Neuronal stem cell (in vitro differentiated cells): ENCODE measurements at places on chromosomes 5 and 9.

DNA sequence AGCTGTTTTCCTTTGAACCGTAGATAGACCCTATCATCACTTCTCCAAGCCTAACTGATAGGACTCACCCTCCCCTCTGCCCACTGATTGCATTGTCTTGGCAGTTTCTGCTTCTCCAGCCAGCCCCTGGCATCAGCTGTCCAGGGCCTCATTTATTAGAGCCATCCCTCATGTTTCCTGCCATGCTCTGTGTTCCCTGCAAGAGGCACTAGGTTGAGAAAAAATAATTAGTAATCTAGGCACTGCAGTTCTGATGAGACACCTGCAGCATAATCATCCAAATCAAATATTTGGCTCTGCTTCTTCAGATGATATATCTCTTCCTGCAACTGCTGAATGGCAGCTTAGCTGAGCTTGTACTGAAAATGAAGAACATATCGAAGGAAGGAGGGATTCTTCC lies 303.0 kb upstream of the TLE4 start:
- no peak for DNase-seq

- DNase-seq, result no peak
These were observed 17.4 kb downstream of the MAML1 start for GRCh38 chr5:179749857-179750508.

DNA sequence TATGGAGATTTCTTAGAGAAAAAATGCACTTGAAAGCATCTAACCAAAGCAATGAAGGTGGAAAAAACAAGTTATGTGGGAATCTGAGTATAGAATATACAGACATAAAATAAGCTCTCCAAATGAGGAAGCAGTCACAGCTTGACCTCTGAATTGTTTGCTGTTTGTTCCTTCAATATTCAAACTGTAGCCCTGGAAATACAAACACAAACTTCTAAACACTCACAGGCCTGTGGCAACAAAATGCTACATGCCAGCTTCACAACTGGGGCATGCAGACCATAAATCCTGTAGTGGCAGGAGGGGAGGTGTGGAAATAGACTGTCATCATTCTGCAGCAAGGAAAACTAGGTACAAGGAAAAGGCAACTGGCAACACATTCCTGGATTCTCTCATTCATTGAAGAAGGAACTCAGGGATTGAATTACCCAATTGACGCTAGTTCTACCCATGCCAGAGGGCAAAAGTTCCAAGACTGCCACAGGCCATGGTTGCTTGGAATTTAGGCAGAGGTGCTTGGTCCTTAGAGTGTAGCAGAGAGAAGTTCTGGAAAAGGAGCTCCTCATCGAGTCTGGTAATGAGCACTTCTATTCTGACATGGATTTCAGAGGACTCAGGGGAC lies 349.6 kb downstream of the PDE4D start:
- DNase-seq, result no peak

DNA sequence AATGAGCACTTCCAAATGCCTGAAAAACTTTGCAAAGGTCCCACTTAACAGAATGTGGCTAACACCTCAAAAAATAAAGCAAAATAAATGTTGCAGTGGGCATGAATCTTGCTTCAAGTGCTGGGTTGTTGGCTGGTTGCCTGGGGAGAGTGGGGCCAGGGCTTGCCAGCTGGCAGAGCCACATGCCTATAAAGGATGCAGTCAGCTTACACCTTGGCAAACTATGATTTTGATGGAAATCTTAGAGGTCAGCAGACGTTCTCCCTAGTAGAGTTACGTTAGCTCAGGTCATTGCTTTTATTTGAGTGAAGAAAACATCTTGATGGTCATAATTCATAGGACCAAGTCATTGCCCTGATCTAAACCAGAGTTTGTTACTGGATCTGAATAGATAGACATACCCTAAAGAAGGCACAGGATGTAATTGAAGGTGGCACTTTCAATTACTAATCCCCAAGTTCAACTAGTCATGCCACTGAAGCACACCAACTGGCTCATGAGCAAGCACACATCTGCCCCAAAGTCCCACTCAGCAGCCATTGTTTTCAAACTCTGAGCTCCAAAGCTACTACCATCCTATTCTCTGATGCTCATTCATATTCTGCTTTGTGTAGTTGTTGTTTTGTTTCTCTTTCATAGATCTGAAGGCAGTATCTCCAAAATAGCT lies 51.2 kb upstream of the ZSWIM6 start:
- no peak for DNase-seq

DNA sequence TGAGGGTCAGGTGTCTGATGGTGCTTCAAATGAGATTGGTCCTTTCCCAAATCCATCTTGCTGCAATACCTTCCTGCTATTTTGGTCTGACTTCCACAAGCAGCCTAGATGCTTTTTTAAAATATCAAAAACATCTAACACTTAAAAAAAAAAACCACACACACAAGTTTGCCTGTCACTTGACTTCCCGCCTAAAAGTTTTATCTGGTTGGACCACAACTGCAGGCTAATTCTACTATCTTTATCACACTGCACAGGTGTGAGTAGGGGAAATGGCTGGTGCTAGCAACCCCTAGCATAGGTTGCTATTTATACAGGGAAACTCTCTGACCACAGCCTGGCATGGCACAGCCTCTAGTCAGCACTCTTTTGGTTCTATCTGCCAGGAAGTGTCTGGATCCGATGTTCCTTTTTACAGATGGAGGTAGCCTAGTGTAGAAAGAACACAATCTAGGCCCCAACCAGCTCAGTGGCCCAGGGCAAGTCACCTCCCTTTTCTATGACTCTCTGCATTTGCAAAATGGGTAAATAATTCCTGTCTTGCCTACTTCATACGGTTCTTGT lies at the start of gene HEMGN:
TSS of gene HEMGN (minus strand) at position 92 of the 564 bp plus-strand sequence. CDS start at position 56, 36 bp downstream.
- DNase-seq, result no peak
